Right atrium auricular region (tissue), 2 donors: ENCODE measurements at places on chromosomes 4 and X. TPM values are rescaled to one million over a fixed set of nuclear protein-coding genes. Genes with fewer than 3 reads are reported as not detected.

NLRP2B gene
- not detected for total RNA-seq

GPRASP1 gene
- total RNA-seq, result 11.4 TPM

TMEM31 gene
- not detected for total RNA-seq

ARAP2 gene
- total RNA-seq, result 5.7 TPM

NDNF gene
- 0.51 TPM for total RNA-seq

FAM241A gene
- total RNA-seq, result 6.0 TPM

NUDT11 gene
- total RNA-seq, result not detected

DDX60 gene
- 9.2 TPM for total RNA-seq

DNA sequence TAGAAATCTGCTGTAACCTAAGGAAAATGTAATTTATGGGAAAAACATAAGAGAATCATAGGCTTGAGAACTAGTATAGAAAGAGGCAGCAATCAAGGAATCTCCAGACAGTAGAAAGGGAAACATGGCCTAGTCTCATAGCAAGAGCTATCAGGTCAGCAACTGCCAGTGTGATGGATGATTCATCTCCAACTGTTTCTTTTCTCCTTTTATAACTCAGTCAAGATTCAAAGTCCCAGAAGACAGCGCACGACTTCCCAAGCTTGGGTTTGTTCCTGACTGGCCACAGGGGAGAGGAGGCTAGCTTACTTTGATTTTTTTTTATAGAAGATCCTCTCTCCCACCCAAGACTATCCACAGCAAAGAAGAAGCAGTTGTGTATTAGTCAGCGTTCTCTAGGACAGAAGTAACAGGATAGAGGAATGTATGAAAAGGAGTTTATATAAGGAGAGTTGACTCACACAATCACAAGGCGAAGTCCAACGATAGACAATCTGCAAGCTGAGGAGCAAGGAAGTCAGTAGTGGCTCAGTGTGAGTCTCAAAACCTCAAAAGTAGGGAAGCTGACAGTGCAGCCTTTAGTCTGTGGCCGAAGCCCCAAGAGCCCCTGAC, 181.5 kb downstream of the GC start:
- H3K27ac ChIP-seq, result no peak overlapping the region
- H3K27me3 ChIP-seq, result no peaks in the 10 kb centered on the region
- H3K4me1 ChIP-seq, result no peaks in the 10 kb centered on the region
- H3K36me3 ChIP-seq, result no peaks in the 10 kb centered on the region
- no peak for DNase-seq

DNA sequence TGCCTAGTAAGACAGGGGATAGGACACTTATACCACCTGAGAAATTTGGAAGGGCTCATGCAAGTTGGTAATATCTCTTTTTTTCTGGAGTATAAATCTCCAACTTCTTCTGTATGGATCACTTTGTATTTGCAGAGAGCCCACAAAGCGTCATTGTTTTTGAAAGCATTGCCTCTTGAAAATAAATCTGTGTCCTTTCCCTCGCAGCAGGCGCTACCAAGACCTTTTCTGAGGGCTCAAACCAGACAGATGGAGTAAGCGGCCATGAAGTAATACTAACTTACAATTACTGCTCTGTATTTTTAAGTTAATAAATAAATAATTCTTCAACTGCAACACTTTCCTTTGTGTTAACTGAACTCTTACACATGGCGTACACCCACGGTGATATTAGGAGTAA, 56.0 kb upstream of the FBXW7 start:
- no peak for DNase-seq
- no peaks in the 10 kb centered on the region for H3K27me3 ChIP-seq
- peak overlapping the region; percentile 23 for H3K4me3 ChIP-seq
- peak overlapping the region; percentile 17 for H3K27ac ChIP-seq

DNA sequence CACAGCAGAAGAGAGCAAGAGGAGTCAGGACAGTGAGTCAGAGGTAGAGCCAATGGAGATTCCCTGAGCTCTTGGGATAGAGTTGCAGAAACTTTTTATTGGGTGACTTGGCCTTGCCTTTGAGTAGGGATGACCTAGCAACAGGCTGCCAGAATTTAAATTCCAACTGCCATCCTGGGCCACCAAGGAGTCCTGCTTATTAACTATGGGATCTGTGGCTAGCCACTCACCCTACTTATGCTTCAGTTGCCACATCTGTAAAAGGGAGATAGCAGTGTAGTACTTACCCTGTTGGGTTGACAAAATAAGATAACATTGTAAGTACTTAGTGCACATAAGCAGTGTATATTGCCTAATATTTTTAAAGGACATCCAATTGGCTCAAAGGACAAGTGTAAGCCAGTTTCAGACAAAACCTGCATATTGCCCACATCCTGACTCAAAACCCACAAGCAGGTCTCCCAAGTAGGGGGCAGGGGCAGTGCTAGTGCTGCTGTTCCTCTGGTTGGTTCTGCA, 43.5 kb upstream of the TMEM164 start:
- H3K27ac ChIP-seq, result no peak overlapping the region
- H3K27me3 ChIP-seq, result no peaks in the 10 kb centered on the region
- DNase-seq, result no peak
- H3K36me3 ChIP-seq, result no peaks in the 10 kb centered on the region
- H3K4me1 ChIP-seq, result no peaks in the 10 kb centered on the region

DNA sequence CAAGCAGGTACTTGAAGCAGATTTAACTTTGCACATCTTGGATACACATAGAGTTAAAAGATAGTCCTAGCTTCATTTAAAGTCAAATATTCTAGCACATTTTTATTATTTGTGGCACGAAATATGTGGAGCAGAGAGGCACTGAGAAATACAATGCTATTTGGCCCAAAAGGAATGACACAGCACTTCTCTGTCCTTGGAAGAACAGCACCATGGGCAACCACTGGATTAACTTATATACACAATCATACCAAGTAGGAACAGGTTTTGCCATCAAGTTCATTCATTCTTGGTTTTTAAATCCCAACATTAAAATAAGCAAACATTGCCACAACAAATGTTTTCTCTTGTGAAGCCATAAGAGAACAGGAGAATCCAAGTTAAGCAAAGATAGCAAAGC, 924 bp upstream of the ENAM start:
- no peaks in the 10 kb centered on the region for H3K27me3 ChIP-seq
- H3K4me3 ChIP-seq, result no peak overlapping the region
- no peak overlapping the region for H3K27ac ChIP-seq
- no peaks in the 10 kb centered on the region for H3K36me3 ChIP-seq
- no peak for DNase-seq
- H3K4me1 ChIP-seq, result no peaks in the 10 kb centered on the region

DNA sequence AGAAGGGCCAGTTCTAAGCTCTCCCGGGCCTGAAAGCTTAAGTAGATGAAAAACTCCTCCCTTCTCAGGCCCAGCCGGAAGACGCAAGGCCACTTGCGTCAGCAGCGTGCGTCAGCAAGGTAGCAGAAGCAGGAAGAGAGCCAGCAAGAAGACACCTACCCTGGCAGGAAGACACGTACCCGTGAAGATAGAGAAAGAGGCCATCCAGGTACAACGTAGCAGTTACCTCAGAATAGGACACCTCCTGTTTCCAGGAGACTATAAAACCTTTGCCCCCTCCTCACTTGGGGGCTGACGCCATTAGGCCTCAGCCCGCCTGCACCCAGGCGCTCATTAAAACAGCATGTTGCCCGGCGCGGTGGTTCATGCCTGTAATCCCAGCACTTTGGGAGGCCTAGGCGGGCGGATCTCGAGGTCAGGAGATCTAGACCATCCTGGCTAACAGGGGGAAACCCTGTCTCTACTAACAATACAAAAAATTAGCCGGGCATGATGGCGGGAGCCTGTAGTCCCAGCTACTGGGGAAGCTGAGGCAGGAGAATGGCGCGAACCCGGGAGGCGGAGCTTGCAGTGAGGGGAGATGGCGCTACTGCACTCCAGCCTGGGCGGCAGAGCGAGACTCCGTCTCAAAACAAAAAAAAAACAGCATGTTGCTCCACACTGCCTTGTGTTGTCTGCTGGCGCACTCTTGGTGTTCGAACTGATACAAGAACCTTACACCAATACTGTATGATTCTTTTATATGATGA, 242.7 kb upstream of the NWD2 start:
- H3K27ac ChIP-seq, result no peak overlapping the region
- no peak overlapping the region for H3K4me3 ChIP-seq
- H3K27me3 ChIP-seq, result no peaks in the 10 kb centered on the region
- no peaks in the 10 kb centered on the region for H3K4me1 ChIP-seq
- DNase-seq, result no peak

DNA sequence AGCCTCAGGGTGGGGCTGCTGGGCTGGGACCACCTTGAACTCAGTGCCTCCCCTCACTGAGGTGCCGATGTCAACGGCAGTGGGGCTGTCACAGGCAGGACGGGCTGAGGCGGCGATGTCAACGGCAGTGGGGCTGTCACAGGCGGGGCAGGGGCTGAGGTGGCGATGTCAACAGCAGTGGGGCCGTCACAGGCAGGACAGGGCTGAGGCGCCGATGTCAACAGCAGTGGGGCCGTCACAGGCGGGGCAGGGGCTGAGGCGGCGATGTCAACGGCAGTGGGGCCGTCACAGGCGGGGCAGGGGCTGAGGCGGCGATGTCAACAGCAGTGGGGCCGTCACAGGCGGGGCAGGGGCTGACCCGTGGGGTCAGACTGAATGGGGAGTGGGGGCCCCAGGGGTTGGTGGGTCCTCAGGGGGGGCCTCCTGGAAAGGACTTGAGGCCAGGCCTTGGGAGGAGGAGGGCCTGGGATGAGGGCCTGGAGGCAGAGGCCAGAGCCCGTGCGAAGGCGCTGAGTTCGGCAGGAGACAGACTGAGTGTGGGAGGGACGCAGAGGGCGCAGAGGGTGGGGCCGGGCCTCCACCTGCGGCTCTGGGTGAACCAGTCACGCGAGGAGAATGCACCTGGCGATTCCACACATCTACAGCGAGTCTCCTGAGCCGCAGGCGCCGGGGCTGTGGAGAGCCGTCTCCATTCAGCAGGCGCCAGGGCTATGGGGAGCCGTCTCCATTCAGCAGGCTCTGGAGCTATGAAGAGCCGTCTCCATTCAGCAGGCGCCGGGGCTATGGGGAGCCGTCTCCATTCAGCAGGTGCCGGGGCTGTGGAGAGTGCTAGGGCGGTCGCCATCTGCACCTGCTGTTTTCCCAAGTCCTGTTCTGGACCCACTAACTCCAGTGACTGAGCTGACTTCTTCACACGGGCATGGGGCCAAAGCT, 22.9 kb downstream of the ATP5ME start:
- no peak for DNase-seq
- H3K4me1 ChIP-seq, result no peaks in the 10 kb centered on the region
- H3K4me3 ChIP-seq, result no peak overlapping the region
- H3K36me3 ChIP-seq, result no peaks in the 10 kb centered on the region
- H3K27ac ChIP-seq, result no peak overlapping the region

DNA sequence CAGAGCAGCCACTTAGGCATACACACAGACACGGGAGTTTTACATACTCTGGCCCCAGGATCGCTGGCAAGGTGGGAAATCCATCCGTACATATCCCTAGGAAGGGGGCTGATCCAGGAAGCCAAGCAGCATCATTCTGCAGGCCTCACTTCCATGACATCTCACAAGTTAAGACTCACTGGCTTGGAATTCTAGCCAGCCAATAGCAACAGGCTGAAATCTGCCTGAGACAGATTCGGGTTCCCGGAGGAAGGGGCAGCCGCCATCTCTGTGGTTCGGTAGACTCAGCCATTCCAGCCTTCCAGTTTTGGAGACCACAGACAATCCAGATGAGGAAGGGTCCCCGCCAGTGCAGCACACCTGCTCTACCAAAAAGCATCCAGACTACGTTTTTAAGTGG, 31.3 kb downstream of the SOWAHB start:
- no peaks in the 10 kb centered on the region for H3K36me3 ChIP-seq
- no peak overlapping the region for H3K27ac ChIP-seq

- H3K27ac ChIP-seq, result no peak overlapping the region
- H3K27me3 ChIP-seq, result peaks cover 12% of the 10 kb centered on the region
- no peak overlapping the region for H3K4me3 ChIP-seq
- H3K36me3 ChIP-seq, result no peaks in the 10 kb centered on the region
- DNase-seq, result no peak
These were observed 832 bp downstream of the EGFL6 start for GRCh38 chrX:13570261-13570605.

DNA sequence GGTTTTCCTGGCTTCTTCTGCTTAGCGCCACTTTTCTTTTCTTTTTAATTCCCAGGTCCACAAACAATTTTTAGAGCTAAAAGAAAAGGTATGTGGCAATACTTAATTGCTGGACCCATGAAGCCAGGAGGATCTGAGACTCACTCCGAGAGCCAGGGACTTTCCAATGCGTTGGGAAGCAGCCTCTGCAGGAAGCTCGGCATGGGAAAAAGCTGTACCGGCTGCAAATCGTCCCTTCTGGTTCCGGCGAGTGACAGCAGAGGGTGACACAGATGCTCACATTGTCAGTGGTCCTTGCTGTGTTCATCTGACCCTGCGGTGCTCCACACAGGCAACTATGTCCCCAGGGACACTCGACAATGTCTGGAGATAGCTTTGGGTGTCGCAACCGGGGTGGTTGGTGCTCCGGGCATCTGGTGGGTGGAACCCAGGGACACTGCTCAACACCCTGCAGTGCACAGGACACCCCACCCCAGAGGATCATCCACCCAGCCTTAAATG, 164.0 kb downstream of the PRKX start:
- H3K36me3 ChIP-seq, result no peaks in the 10 kb centered on the region
- H3K4me3 ChIP-seq, result peak overlapping the region; percentile 25
- H3K27ac ChIP-seq, result no peak overlapping the region
- no peaks in the 10 kb centered on the region for H3K27me3 ChIP-seq

DNA sequence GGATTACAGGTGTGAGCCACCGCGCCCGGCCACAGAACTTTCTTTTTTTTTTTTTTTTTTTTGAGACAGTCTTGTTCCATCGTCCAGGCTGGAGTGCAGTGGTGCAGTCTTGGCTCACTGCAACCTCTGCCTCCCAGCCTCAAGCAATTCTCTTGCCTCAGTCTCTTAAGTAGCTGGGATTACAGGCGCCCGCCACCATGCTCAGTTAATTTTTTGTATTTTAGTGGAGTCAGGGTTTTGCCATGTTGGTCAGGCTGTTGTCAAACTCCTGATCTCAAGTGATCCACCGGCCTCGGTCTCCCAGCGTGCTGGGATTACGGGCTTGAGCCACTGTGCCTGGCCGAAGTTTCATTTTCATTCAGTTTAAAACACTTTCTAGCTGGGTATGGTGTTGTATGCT, 16.4 kb downstream of the FAM193A start:
- peaks cover 6% of the 10 kb centered on the region for H3K4me1 ChIP-seq
- H3K4me3 ChIP-seq, result no peak overlapping the region
- H3K36me3 ChIP-seq, result no peaks in the 10 kb centered on the region
- DNase-seq, result no peak
- H3K27me3 ChIP-seq, result no peaks in the 10 kb centered on the region

DNA sequence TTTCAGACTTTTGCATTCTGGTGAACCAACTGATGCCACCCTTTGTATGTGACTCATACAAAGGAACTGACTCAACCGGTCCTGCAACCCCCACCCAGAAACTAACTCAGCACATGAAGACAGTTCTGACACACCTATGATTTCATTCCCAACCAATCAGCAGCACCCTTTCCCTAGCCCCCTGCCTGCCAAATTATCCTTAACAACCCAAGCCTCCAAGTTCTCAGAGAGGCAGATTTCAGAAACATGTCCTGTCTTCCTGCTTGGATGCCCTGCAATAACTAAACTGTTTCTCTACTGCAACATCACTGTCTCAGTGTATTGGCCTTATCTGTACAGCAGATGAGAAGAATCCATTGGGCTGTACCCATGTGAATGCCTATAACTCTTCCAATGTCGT, 284.7 kb downstream of the CAMK2D start:
- no peak overlapping the region for H3K4me3 ChIP-seq
- H3K4me1 ChIP-seq, result peaks cover 2% of the 10 kb centered on the region
- H3K27ac ChIP-seq, result no peak overlapping the region
- DNase-seq, result no peak
- H3K36me3 ChIP-seq, result peaks cover 10% of the 10 kb centered on the region
- no peaks in the 10 kb centered on the region for H3K27me3 ChIP-seq

- no peak for DNase-seq
- no peaks in the 10 kb centered on the region for H3K4me1 ChIP-seq
- H3K36me3 ChIP-seq, result no peaks in the 10 kb centered on the region
- H3K4me3 ChIP-seq, result no peak overlapping the region
These were observed 882.9 kb upstream of the SLIT2 start for GRCh38 chr4:19368800-19369199.
